ENCODE measurements at places on chromosomes 16 and 17. TPM values are rescaled to one million over a fixed set of nuclear protein-coding genes. Genes with fewer than 3 reads are reported as not detected.

The CDH11 gene
- 188 TPM for polyA plus RNA-seq

DNA sequence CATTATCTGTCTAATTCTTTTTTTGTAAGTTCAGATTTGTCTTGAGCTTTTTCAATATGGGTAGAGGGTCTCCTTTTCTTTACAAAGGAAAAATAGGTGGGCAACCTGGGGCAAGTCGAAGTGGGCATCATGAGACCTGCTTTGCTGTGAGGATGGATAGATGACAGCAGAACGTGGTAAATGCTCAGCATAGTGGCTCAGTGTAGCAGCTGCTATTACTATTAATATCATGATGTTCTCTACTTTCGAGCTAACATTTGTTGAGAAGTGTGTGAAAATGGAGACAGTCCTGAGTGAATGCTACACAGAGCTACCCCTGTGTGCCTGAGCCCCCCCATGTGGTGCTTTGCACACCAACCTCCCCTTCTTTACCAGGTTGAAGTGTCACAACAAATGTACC lies 39.0 kb upstream of the LGALS9 start:
- no peak for DNase-seq

The FOXC2 gene
- 35.0 TPM for polyA plus RNA-seq

DNA sequence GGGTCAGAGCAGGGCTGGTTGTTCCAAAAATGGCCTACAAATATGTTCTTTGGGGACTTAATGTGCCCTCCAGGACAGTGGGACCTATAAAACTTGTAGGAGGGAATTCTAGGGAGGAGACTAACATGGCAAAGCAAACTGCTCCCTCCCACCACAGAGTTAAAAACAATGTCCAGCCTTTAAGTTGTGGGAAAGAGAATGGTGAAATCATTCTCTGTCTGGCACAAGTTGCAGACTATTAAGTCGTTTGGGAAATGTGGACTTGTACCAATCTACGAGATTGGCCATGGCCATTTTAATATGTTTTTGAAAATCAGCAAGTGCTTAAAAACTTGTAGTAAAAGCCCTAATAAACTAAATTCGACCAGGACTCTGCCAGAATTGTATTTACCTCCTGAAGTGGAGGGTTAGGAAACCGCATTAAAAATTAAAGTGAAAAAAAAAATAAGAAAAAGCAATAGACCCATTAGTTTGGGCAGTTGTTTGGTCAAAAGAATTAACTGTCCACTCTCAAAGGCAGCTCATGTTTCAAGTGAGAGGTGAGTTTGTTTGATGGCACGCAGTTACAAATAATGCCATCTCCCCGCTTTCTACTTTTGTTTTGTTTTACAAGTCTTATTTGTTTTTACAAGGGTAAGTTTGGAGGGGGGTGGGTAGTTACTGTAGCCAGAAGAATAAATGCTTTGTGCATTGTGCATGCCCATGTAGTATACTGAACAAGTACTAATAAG lies 32.4 kb downstream of the ANKFN1 start:
- DNase-seq: no peak

DNA sequence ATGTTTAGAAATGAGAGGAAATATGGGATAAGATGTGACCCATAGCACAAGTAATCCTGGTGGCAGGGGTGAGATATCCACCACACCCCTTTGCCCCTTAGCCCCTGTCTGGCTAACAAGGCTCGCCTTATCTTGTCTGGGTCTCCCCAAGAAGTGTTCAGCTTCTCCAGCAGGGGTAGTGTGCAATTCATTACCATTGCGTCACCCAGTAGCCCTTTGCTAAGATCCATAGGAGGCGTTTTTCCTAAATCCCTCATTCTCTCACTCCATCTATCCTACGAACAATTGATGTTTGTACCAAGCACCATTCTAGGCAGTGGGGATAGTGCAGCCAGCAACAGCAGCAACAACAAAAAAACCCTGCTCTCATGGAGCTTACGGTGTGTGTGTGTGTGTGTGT lies 30.8 kb downstream of the CCDC42 start:
- no peak for DNase-seq

Measured in right renal cortex interstitium (tissue), 3 donors.